Trophoblast cell (in vitro differentiated cells and primary cell): ENCODE measurements at places on chromosomes 5 and 9.

- no peak for DNase-seq
- peaks cover 6% of the 10 kb centered on the region for H3K36me3 ChIP-seq
- peak overlapping the region; percentile 100 for H3K4me3 ChIP-seq
These were observed 782 bp upstream of the SKP1 start for GRCh38 chr5:134177369-134178095.

GRCh38 chr5:90264689-90265544, 144.6 kb downstream of the CETN3 start:
- no peak overlapping the region for H3K4me3 ChIP-seq
- DNase-seq: peak; percentile 34
- no peak overlapping the region for H3K27ac ChIP-seq

DNA sequence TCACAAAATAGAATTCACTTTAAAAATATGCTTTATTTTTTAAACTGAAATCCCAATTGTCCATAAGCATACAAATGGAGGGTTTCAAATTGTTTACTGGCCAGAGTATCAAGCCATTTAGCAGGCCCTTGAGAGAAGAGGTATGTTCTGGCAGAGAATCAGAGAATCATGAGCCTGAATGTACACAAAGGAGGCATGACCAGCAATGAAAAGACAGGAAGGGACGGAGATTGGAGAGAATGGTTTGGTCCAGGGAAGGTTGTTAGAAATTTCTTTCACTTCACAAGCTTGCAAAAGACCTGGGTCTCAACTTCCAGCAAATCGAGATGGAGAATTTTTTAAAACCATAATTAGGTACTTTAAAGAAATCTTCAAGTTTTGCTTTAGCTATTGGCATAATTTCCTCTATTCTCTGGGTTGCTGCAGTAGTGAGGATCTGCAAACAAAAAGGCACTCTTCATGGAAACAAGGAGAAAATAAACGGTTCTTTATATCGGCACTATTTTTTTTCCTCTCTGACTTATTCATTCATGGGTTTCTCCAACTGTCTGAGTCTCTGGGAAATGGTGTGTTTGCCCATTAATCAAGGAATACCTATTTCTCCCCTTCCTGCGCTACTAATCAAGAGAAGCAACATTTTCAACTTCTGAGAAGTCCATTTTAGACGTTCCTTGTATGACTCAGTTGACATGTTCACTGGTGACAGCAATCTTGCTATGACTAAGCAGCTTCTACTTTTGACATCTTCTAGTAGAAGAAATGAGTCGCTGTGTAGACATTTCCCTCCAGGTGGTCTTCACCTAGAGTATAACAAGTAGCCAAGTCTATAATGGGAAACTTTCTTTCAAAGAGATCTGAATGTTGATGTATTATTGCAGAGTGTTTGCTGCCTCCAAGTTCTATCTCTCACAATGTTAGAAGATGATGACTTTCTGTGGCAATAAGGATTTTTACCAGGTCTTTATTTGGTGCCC, 23.1 kb upstream of the ERCC6L2 start:
- H3K4me1 ChIP-seq: peaks cover 22% of the 10 kb centered on the region
- peak overlapping the region; percentile 22 for H3K27ac ChIP-seq
- H3K27me3 ChIP-seq: no peaks in the 10 kb centered on the region
- peak; percentile 21 for DNase-seq

DNA sequence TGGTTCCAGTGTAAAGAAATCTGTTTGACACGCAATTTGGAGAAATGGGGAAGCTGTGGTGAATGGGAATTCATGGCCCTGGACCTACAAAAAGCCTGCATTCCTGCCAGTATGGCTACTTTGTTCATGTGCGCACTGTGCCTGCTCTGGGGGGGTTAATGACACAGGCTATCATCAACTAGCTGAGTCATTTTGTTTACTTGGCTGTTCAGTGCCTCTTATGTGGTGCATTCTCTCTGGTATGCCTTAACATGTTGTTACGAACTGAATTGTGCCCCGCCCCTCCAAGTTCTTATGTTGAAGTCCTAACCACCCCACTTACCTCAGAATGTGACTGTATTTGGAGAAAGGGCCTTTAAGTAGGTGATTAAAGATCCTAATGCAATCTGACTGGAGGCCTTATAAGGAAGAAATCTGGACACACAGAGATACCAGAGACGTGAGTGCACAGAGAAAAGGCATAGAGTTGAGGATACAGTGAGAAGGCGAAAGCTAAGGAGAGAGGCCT, 20.4 kb upstream of the UBAP1 start:
- peak; percentile 25 for DNase-seq
- no peaks in the 10 kb centered on the region for H3K27me3 ChIP-seq
- H3K4me3 ChIP-seq: no peak overlapping the region
- H3K4me1 ChIP-seq: peaks cover 3% of the 10 kb centered on the region

DNA sequence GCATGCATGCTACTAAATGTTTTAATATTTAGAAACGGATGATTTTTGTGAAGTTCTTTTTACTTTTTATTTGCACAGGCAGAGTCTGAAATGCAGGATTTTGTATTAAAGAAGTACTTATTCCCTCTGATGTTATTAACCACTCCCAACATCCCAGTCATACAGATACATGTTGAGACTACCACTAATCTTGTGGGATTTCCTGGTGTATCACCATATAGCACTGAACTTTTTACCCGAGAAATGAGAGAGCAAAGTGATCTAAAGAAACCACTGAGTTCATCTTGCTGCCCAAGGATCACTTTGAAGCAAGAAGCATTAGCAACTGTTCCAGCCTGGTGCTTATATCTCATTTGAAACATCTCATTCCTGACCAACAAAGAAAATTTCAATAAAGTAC, 443.8 kb downstream of the BNC2 start:
- H3K4me1 ChIP-seq: peaks cover 2% of the 10 kb centered on the region
- H3K27ac ChIP-seq: no peak overlapping the region
- no peak overlapping the region for H3K4me3 ChIP-seq
- no peaks in the 10 kb centered on the region for H3K27me3 ChIP-seq
- no peaks in the 10 kb centered on the region for H3K36me3 ChIP-seq
- no peak for DNase-seq
